Sigmoid colon (tissue), 7 donors: ENCODE measurements at places on chromosomes 3 and 15. TPM values are rescaled to one million over a fixed set of nuclear protein-coding genes. Genes with fewer than 3 reads are reported as not detected.

DNA sequence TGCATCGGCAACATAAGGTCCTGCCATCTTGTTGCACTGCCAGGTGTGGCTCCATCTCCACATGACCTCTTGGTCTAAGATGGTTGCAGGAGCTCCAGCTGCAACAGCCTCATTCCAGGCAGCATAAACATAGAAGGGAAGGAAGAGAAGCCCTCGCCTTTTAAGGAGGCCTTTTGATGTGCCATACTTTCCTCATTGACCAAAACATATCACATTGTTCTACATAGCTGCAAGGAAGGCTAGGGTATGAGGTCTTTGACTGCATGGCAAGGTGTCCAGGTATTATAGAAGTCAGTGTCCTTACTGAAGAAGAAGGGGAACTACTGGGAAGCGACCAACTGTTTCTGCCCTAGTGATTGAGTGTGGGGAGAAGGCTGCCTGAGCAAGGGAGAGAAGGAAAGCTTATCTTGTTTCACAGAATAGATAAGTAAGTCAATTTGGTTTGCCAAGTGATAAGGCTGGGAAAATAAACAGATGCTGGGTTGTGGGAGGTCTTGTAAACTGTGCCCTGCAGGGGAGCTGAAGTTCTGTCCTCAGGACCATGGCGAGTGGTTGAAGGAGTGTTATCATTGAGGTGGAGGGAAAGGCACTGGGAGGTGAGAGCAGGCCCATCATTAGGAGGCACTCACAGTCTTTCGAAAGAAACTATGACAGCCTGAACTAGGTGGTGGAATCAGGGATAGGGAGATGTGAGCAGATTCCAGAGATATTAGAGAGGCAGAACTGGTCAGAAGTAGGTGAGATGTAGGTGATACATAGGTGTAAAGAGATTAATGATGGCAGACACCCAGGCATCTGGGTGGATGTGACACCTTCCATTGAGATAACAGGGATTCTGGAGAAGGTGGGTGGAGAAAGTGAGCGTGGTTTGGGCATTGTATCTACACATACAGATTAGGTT, 93.8 kb upstream of the IGF1R start:
- no peaks in the 10 kb centered on the region for H3K4me1 ChIP-seq
- H3K4me3 ChIP-seq = no peak overlapping the region
- no peaks in the 10 kb centered on the region for H3K27me3 ChIP-seq
- H3K27ac ChIP-seq = no peak overlapping the region
- H3K36me3 ChIP-seq = no peaks in the 10 kb centered on the region
- DNase-seq = no peak

GRCh38 chr3:172170841-172171240, 131.5 kb downstream of the FNDC3B start:
- no peak overlapping the region for H3K27ac ChIP-seq
- H3K27me3 ChIP-seq = no peaks in the 10 kb centered on the region
- H3K36me3 ChIP-seq = no peaks in the 10 kb centered on the region
- peaks cover 44% of the 10 kb centered on the region for H3K4me1 ChIP-seq

DNA sequence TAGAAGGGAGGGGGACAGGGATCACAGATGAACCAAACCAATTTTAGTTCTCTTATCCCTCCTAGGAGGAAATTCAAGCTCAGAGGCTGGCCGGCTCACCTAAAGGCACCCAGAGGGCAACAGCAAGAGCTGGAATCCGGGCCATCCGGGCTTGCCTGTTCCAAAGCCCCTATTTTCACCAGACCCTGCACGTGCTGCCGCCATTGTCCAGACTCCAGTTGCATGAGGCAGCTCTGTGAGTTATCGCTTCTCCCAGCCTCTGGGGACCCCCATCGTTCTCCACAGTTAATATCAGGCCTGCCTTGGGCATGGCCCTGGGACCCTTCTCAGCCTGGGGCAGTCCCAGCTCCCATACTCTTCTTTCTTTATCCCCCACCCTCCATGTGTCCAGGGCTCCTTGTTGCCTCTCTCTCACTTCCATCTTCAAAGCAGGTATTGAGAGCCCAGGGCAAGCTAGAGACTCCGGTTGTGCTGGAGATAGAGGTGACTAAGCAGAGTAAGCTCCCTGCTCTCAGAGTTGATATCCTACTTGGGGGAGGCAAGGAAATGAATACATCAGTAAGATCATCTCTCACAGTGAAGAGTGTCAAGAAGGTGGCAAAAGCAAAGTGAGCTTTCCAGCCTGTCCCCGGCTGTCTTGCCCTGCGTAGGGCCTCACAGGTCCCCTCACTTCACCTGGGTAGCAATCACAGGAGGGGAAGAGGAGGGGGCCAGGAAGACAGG, 322.8 kb downstream of the UACA start:
- no peak overlapping the region for H3K4me3 ChIP-seq
- DNase-seq = no peak
- H3K27me3 ChIP-seq = no peaks in the 10 kb centered on the region
- no peaks in the 10 kb centered on the region for H3K36me3 ChIP-seq
- H3K27ac ChIP-seq = no peak overlapping the region

DNA sequence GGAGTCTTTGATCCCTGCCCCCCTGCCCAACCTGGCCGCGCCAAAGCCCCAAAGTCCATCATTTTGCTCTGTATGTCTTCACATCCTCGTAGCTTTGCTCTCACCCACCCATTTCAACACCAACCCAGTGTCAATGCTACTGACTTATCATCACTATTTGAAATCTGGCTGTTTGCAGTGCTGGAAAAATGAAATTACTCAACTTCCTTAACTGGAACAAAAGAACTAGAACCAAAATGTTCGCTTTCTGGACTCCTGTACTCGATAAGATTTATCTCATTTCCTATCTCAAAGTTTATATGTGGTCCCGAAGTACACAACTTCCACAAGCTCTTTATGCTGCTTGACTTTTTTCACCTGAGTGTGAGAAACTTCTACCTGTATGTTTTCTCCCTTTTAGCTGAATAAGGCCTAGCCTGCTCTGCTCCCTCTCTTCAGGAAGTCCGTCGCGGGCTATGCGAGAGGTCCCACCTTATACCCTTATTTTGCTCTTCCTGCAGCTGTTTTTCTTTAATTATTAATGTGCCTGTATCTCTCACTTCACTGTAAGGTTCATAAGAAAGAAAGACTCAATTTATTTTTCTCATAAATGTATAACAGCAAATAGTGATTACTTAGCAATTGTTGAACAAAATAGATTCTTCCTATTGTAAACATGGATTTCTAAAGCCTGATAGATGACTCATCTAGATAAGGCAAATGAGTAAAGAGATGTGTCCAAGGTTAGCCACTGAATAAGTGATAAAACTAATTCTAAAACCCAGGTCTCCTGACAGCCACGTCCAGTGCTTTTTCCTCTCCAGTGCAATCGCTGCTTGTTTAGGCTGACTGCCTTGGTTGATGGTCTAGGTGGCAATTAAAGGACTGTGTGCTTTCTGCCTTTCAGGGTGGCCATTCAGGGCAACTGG, 464.1 kb upstream of the TPRG1 start:
- no peaks in the 10 kb centered on the region for H3K4me1 ChIP-seq
- no peak for DNase-seq
- H3K27me3 ChIP-seq = no peaks in the 10 kb centered on the region
- H3K27ac ChIP-seq = no peak overlapping the region
- peaks cover 5% of the 10 kb centered on the region for H3K36me3 ChIP-seq
- H3K4me3 ChIP-seq = no peak overlapping the region

Gene TGM5
- not detected for total RNA-seq

Gene NANOGP8
- total RNA-seq = 2.2 TPM

- no peaks in the 10 kb centered on the region for H3K36me3 ChIP-seq
- H3K27ac ChIP-seq = no peak overlapping the region
- no peaks in the 10 kb centered on the region for H3K27me3 ChIP-seq
- H3K4me3 ChIP-seq = no peak overlapping the region
- DNase-seq = peak; percentile 73
These were observed 90.1 kb upstream of the RGMA start for GRCh38 chr15:93179072-93179471.

Gene PRSS50
- 0.81 TPM for total RNA-seq

Gene ST3GAL6
- 3.9 TPM for total RNA-seq

DNA sequence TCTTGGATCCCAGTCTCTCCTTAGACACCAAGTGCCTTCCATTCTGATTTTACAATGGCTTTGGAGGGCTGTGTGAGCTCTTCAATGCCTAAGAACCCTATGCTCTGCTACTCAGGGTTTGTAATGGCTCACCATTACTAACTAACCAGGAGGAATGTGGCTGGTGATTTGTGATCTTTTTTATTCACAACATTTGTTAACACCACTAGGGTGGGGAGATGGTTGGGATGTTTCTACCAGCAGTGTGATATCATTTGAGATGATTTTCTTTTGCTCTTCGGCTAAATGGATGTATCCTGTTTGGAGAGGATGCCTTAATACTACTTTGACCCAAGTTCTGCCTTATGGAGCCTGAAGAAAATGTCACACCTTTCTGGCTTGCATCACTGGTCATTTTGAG, 226.9 kb downstream of the MFSD1 start:
- H3K4me1 ChIP-seq = no peaks in the 10 kb centered on the region
- H3K27ac ChIP-seq = no peak overlapping the region
- H3K4me3 ChIP-seq = no peak overlapping the region
- H3K27me3 ChIP-seq = no peaks in the 10 kb centered on the region
- no peak for DNase-seq

Gene CXCR6
- total RNA-seq = 0.49 TPM

Gene ZBED2
- not detected for total RNA-seq

Gene NRG4
- not detected for total RNA-seq

DNA sequence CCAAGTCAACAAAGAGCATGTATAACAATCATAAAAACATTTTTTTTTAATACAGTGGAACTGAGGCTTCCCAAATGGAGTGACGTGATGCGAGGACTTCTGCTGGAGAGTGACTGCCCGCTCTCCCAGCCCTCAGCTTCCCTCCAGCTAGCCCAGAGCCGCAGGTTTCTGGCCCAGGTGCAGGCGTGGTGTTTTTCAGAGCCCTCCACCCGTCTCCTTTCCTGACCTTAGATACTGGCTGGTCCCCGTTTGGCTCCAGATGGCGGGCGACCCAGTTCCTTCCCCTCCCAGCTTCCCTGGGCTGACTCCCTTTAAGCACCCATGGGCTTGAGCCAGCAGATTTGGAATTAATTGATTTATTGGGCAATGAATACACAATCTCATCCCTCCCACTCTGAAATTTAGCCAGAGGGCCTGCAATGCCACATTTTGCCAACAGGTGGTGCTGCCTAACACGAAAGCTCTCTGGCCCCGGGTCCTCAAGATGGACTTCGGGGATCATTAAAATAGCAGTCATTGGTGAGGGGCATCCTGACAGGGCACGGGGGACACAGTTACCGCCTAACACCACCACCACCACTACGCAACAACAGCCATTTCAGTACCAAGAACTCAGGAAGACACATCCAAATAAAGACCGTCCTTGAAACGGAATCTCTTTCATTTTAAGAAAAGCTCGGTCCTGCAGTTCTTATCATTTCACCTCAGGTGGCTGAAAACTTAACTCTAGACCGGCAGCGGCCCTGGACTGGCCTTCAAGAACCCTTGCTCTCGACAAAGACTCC, 47.5 kb upstream of the MUC4 start:
- peaks cover 13% of the 10 kb centered on the region for H3K4me1 ChIP-seq
- DNase-seq = peak; percentile 83
- H3K4me3 ChIP-seq = peak overlapping the region; percentile 12
- H3K36me3 ChIP-seq = no peaks in the 10 kb centered on the region

GRCh38 chr15:78077053-78077870, at the start of gene TBC1D2B:
Gene TBC1D2B, minus strand, starts transcription at chr15:78077711. Its CDS starts 59 bp downstream, at chr15:78077652.
- peak; percentile 82 for DNase-seq
- no peaks in the 10 kb centered on the region for H3K36me3 ChIP-seq
- no peaks in the 10 kb centered on the region for H3K27me3 ChIP-seq
- no peaks in the 10 kb centered on the region for H3K4me1 ChIP-seq
- H3K4me3 ChIP-seq = peak within 1 kb of the TSS; percentile 95

Gene GOLGA8K
- 1.1 TPM for total RNA-seq

GRCh38 chr3:193803288-193803687, 210.3 kb downstream of the OPA1 start:
- H3K4me3 ChIP-seq = no peak overlapping the region
- no peaks in the 10 kb centered on the region for H3K36me3 ChIP-seq
- H3K27ac ChIP-seq = no peak overlapping the region

Gene SETD5
- 70.2 TPM for total RNA-seq

DNA sequence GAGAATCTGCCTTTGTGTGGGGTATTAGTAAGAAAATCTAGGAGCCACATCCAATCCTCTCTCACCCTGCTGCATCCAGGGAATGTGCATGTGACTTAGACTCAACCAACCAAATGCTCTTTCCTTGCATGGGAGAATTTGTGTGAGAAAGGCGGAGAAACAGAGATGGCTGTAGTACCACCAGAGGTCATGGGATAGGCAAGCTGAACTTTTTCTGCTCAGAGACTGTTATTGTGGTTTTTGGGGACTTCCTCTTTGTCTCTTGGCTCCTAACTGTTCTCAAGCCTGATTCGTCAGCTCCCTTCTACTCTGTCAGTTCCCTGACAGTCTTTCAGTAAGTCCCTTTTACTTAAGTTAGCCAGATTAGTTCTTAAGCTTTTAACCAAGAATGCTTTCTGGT, 2.6 kb upstream of the ZSCAN2 start:
- no peaks in the 10 kb centered on the region for H3K36me3 ChIP-seq
- H3K27ac ChIP-seq = peak overlapping the region; percentile 12
- H3K27me3 ChIP-seq = no peaks in the 10 kb centered on the region
- no peak for DNase-seq

Gene SPG21
- total RNA-seq = 104 TPM

GRCh38 chr15:66210684-66211083, 42.9 kb downstream of the MEGF11 start:
- no peak overlapping the region for H3K4me3 ChIP-seq
- H3K27ac ChIP-seq = no peak overlapping the region
- no peaks in the 10 kb centered on the region for H3K4me1 ChIP-seq
- H3K27me3 ChIP-seq = no peaks in the 10 kb centered on the region
- DNase-seq = no peak

- DNase-seq = peak; percentile 79
- H3K36me3 ChIP-seq = no peaks in the 10 kb centered on the region
- H3K27ac ChIP-seq = no peak overlapping the region
- no peak overlapping the region for H3K4me3 ChIP-seq
- H3K4me1 ChIP-seq = no peaks in the 10 kb centered on the region
These were observed 38.4 kb upstream of the CGNL1 start for GRCh38 chr15:57337868-57338411.

DNA sequence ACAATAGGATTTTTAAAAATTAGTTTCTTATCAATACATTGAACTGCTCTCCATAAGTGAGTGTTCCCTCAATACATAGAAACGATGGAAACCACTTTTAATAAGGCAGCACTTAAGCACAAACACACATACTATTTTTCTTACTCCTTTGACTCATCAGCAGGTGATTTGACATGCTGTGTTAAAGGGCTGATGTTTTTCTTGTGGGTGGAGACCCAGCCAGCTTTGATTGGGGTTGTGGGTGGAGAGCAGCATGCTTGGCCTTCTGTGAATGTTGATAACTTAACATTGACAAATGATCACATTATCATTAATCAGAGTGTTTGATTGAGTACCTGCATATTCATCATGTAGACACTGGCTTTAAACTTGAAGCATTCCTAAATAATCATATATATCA, 223.0 kb upstream of the DPH6 start:
- no peak for DNase-seq
- H3K4me1 ChIP-seq = no peaks in the 10 kb centered on the region
- no peak overlapping the region for H3K27ac ChIP-seq
- no peak overlapping the region for H3K4me3 ChIP-seq

DNA sequence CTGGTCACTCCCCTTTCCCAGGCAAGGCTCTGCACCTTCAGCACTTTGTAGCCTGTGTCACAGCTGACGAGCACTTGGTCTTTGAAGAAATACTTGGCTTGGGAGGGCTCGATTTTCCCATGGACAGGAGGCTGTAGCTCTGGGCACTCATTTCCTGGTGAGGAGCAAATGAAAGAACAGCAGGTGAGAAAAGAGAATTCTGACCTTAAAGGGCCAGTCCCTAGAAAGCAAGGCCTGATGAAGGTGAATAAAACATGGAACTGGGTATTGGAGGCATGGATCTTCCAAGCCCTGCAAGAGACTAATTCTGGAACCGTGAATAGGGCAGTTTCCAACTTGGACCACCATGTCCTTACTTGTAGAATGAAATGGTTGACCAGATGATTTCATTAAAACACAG, 39.9 kb downstream of the MASP1 start:
- H3K4me3 ChIP-seq = no peak overlapping the region
- peaks cover 50% of the 10 kb centered on the region for H3K36me3 ChIP-seq
- H3K27ac ChIP-seq = no peak overlapping the region
